ENCODE measurements at places on chromosomes 2 and 18.

- no peak for DNase-seq
Observed at GRCh38 chr2:196336715-196337114, 165.3 kb upstream of the STK17B start.

DNA sequence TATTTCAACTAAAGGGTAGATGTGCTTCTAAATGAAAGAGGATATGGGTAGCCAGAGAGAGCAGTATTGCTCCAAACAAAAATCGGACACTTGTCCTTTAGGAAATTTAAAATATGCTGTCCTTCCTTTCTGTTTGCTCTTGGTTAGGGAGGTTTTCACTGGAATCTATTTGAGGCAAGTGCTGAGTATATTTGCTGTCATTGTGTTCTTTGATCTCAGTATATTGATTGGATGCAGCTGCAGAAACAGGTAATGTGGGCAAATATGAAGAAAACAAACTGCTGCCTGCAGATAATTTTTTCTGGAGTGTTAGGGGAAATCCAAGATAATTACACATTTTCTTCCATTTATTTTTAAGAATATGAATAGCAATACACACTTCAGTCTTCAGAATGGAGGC is 410.2 kb downstream of the NCKAP5 start:
- DNase-seq, result no peak

DNA sequence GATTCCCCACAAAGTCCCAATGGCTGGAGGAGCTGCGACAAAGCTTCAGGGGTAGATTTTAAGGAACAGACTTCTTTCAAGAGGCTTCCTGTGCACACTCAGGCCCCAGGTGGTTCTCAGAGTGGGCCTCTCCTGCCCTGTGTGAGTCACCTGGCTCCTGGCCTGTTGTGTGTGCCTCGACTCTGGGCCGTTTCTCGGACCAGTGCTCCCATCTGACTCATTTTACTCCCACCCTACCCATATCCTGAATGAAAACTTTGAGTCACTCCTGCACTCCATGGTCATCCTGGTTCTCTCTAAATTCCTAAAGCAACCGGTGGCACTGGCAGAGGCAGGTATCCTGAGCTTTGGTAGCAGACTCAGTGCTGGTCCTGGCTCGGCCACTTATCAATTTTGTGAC is 84.1 kb downstream of the CELF4 start:
- no peak for DNase-seq

GRCh38 chr2:39893616-39894015 is 114.6 kb upstream of the THUMPD2 start:
- DNase-seq, result no peak

- no peak for DNase-seq
Observed at GRCh38 chr2:166223298-166223697, 95.5 kb upstream of the SCN1A start.
